ENCODE measurements at places on chromosomes 7 and 10.

DNA sequence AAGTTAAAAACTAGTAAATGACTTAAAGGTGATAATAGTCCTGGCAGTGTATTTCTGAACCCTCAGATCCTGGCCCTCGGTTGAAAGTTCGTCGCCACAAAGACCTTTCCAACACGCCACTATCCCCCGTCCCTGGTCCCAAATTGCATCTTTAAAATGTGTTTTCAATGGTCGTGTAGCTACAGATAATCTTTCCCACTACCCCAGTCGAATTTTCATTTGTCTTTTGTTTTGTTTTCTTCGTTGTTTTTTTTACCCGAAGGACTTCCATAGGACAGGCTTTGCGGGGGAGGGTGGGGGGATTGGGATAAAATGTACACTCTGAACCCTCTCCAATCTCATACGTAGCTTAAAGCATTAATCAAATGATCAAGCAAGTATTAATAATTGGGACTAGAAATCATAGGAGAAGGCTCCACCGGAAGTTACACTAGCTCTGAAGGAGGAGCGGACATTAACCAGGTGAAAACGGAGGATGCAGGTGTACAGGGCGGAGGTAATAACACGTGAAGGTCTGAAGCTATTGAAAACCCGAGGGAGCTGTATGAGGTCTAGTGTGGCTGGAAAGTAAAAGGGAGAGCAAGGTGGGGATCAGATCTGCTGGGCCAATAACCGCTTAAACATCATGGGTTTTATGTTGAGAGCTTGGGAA is 32.8 kb upstream of the PHF14 start:
- H3K27me3 ChIP-seq = no peaks in the 10 kb centered on the region
- H3K27ac ChIP-seq = peak overlapping the region; percentile 92
- H3K4me1 ChIP-seq = peaks cover 8% of the 10 kb centered on the region

- H3K36me3 ChIP-seq = no peaks in the 10 kb centered on the region
- no peak for DNase-seq
- no peak overlapping the region for H3K4me3 ChIP-seq
- H3K27me3 ChIP-seq = no peaks in the 10 kb centered on the region
- no peaks in the 10 kb centered on the region for H3K4me1 ChIP-seq
- no peak overlapping the region for H3K27ac ChIP-seq
These were observed 236.6 kb upstream of the GRB10 start for GRCh38 chr7:51019191-51019844.

DNA sequence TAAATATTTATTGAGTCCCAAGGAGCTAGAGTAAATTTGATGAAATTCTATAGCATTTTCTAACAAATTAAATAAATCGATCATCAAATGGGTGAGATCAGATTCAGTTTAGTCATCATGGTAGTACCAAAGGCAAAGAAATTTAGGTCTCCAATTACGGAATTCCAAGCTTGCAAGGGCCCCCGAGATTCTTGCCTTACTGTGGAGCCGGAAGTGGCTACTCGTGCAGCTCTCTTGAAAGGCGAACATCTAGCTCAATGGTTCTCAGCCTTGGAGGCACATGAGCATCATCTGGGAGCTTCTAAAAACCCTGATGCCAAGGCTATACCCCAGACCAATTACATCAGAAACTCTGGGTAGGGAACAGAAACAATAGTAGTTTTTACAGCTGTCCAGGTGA is 117.9 kb upstream of the PRR15 start:
- no peaks in the 10 kb centered on the region for H3K36me3 ChIP-seq
- no peaks in the 10 kb centered on the region for H3K4me1 ChIP-seq
- no peaks in the 10 kb centered on the region for H3K27me3 ChIP-seq
- H3K4me3 ChIP-seq = no peak overlapping the region
- no peak for DNase-seq

GRCh38 chr7:142870566-142871259 is 14.8 kb downstream of the TRPV6 start:
- no peak for DNase-seq
- no peak overlapping the region for H3K4me3 ChIP-seq
- H3K27ac ChIP-seq = no peak overlapping the region
- H3K4me1 ChIP-seq = no peaks in the 10 kb centered on the region
- peaks cover 4% of the 10 kb centered on the region for H3K36me3 ChIP-seq

- no peak overlapping the region for H3K4me3 ChIP-seq
- H3K4me1 ChIP-seq = no peaks in the 10 kb centered on the region
- no peaks in the 10 kb centered on the region for H3K36me3 ChIP-seq
These were observed 8.9 kb downstream of the PNLIP start for GRCh38 chr10:116554628-116555027.

DNA sequence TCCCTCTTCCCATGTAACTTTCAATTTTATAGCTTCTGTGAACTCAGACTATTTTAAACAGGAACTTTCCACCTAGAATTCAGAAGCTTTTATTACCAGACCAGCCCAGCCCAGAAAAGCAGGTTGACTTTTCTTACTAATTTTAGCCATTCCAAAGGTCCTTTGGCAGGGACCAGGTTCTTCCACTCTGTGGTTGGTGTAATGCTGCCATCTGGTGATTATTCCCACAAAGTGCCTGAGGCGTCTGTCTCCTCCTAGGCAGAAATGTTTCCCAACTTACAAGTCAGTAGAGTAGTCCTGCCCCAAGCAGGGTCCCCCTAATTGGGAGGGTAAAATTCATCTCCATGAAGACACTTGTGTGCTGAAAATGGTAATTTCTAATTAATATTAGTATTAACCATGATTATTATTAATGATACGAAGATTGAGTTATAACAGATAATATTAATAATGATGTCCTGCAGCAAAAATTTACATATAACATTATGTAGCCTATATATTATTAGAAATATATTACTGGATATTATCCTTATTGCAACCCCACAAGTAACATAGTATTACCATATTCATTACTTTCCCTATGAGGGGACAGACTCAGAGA is 53.0 kb upstream of the PPP1R17 start:
- H3K27ac ChIP-seq = no peak overlapping the region
- no peaks in the 10 kb centered on the region for H3K36me3 ChIP-seq
- DNase-seq = no peak
- H3K4me3 ChIP-seq = no peak overlapping the region
- no peaks in the 10 kb centered on the region for H3K4me1 ChIP-seq

- H3K27ac ChIP-seq = no peak overlapping the region
- H3K4me1 ChIP-seq = no peaks in the 10 kb centered on the region
- no peak for DNase-seq
These were observed 238.3 kb downstream of the PARD3 start for GRCh38 chr10:34576797-34577196.

- no peak for DNase-seq
- H3K27me3 ChIP-seq = no peaks in the 10 kb centered on the region
- H3K4me3 ChIP-seq = no peak overlapping the region
- no peaks in the 10 kb centered on the region for H3K4me1 ChIP-seq
These were observed 56.8 kb downstream of the PAXIP1 start for GRCh38 chr7:154946166-154946565.

GRCh38 chr7:6482307-6482706 is 34.6 kb upstream of the DAGLB start:
- no peaks in the 10 kb centered on the region for H3K27me3 ChIP-seq
- H3K4me3 ChIP-seq = no peak overlapping the region
- DNase-seq = no peak
- peaks cover 5% of the 10 kb centered on the region for H3K36me3 ChIP-seq
- no peak overlapping the region for H3K27ac ChIP-seq
- no peaks in the 10 kb centered on the region for H3K4me1 ChIP-seq

DNA sequence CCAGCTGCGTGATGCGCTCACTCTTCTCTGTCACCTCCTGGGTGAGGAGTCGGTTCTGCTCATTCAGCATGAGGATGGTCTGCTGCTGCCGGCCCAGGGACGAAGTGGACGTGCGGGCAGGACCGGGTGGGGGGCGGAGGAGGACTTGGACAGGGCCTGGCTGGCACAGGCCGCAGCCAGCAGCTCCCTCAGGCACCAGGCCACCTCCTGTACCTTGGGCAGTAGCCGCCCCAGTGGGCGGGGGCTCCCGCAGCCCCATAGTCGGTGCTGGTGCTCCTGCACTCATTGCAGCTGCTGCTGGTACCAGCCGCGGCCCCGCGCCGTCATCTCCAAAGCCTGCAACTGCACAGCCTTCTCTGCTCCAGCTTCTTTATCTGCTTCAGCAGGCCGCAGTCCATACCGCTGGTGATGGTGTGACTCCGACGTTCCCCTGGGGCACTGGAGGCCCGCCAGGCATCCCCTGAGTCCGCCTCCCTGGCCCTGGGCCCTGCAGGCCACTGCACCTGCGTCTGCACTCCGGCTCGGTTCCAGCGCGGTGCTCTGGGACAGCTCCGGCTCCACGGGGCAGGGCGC is 884.9 kb upstream of the ZNF722 start:
- no peaks in the 10 kb centered on the region for H3K4me1 ChIP-seq
- no peaks in the 10 kb centered on the region for H3K27me3 ChIP-seq
- H3K4me3 ChIP-seq = no peak overlapping the region
- DNase-seq = no peak

GRCh38 chr10:11934262-11934661 is 108.3 kb downstream of the UPF2 start:
- no peaks in the 10 kb centered on the region for H3K4me1 ChIP-seq
- no peak for DNase-seq
- H3K36me3 ChIP-seq = peaks cover 45% of the 10 kb centered on the region
- H3K27me3 ChIP-seq = no peaks in the 10 kb centered on the region

DNA sequence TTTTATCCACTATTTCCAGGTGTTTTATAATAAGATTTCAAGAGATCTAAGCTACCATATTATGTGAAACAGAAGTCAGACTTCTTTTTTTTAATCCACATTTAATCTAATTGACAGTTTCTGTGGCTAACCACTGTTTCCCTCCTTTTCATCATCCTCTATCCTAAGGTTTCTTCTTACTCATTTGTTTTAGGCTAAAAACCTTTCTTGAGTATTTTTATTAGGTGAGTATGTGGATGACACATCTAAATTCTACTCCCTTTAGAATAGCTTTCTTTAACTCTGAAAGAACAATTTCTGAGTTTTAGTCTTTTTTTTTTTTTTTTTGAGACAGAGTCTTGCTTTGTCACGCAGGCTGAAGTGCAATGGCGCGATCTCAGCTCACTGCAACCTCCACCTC is 62.7 kb downstream of the NPY start:
- H3K27me3 ChIP-seq = no peaks in the 10 kb centered on the region
- no peaks in the 10 kb centered on the region for H3K4me1 ChIP-seq
- H3K4me3 ChIP-seq = no peak overlapping the region
- no peak overlapping the region for H3K27ac ChIP-seq
- H3K36me3 ChIP-seq = no peaks in the 10 kb centered on the region
- no peak for DNase-seq

- H3K27me3 ChIP-seq = no peaks in the 10 kb centered on the region
- H3K27ac ChIP-seq = no peak overlapping the region
- H3K4me1 ChIP-seq = no peaks in the 10 kb centered on the region
- H3K4me3 ChIP-seq = no peak overlapping the region
- DNase-seq = no peak
These were observed 346.8 kb downstream of the TCERG1L start for GRCh38 chr10:130964771-130965170.

GRCh38 chr10:71397296-71398212 is 834 bp downstream of the CDH23 start:
- peaks cover 20% of the 10 kb centered on the region for H3K27me3 ChIP-seq
- peaks cover 10% of the 10 kb centered on the region for H3K4me1 ChIP-seq
- no peak overlapping the region for H3K27ac ChIP-seq
- no peak for DNase-seq
- no peaks in the 10 kb centered on the region for H3K36me3 ChIP-seq
- H3K4me3 ChIP-seq = peak overlapping the region; percentile 43

GRCh38 chr7:73612598-73613269 is 11.6 kb downstream of the MLXIPL start:
- H3K36me3 ChIP-seq = no peaks in the 10 kb centered on the region
- H3K27me3 ChIP-seq = no peaks in the 10 kb centered on the region
- H3K27ac ChIP-seq = no peak overlapping the region

GRCh38 chr7:44322631-44323363 is 2.6 kb downstream of the CAMK2B start:
- H3K4me3 ChIP-seq = no peak overlapping the region
- H3K36me3 ChIP-seq = no peaks in the 10 kb centered on the region
- DNase-seq = no peak
- no peak overlapping the region for H3K27ac ChIP-seq

DNA sequence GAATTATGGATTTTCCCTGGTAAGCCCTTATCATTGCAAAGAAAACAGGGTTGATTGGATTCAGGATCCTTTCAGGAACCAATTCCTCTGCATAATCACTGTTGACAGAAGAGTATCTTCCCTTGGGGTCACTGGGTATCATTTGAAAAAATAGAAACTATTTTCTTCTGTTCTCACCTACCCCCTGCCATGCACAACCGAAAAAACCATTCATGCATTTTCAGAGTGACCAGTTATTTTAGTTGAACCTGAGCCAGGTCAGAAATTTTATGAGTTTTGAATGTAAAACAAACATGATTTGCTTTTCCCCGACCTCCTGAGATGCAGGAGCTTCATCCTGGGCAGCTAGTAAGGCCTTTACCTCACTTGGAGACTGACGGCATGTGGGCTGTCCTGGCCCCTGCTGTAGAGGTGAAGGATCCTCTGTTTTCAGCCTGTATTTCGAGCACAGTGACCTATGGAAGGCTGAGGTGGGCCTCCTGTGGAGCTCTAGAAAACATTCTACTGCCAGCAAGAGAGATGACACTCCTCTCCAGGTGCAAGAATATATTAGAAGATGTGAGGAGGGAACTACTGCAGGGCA is 30.1 kb downstream of the TMEM178B start:
- no peak overlapping the region for H3K4me3 ChIP-seq
- DNase-seq = no peak
- H3K36me3 ChIP-seq = no peaks in the 10 kb centered on the region
- no peaks in the 10 kb centered on the region for H3K27me3 ChIP-seq

- DNase-seq = no peak
- H3K27me3 ChIP-seq = no peaks in the 10 kb centered on the region
- H3K36me3 ChIP-seq = no peaks in the 10 kb centered on the region
- H3K4me3 ChIP-seq = no peak overlapping the region
These were observed 219.7 kb downstream of the TRIL start for GRCh38 chr7:28738412-28738811.

DNA sequence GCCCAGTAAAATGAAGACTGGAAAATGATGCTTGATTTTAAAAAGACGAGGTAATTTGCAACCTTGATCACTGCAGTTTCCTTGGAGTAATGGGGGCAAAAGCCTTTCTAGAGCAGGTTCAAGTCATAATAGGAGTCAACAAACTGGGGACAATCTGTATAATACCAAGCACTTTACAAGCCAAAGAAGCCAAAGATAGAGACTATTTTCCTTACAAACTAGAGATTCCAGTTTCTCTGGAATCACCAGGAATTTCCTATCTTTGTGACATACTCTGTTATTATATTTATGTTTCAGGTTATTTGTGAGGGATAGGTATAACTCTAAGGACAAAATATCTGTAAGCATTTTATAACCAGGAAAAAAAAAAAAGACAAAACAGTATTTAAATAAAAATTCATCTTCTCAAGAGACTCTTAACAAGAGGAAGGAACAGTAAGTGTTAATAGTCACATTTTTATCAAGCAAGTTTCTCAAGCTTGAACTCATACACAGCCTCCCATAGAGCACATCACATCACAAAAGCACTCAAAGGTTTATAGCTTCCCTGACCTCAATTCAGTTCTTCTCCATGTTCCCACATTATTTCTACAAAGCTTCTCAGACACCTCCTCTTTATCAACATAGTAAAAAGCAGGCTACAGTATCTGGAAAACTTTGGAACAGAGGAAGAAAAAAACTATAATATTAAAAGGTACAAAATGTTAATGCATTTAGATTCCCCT is 18.9 kb downstream of the JMJD1C start:
- H3K4me3 ChIP-seq = no peak overlapping the region
- H3K4me1 ChIP-seq = no peaks in the 10 kb centered on the region
- no peak for DNase-seq
- no peaks in the 10 kb centered on the region for H3K27me3 ChIP-seq
- H3K27ac ChIP-seq = no peak overlapping the region
- no peaks in the 10 kb centered on the region for H3K36me3 ChIP-seq

Measured in effector memory CD4-positive, alpha-beta T cell (primary cell).